Cortex of kidney (tissue), 1 donor: ENCODE measurements at places on chromosomes 16 and 17.

DNA sequence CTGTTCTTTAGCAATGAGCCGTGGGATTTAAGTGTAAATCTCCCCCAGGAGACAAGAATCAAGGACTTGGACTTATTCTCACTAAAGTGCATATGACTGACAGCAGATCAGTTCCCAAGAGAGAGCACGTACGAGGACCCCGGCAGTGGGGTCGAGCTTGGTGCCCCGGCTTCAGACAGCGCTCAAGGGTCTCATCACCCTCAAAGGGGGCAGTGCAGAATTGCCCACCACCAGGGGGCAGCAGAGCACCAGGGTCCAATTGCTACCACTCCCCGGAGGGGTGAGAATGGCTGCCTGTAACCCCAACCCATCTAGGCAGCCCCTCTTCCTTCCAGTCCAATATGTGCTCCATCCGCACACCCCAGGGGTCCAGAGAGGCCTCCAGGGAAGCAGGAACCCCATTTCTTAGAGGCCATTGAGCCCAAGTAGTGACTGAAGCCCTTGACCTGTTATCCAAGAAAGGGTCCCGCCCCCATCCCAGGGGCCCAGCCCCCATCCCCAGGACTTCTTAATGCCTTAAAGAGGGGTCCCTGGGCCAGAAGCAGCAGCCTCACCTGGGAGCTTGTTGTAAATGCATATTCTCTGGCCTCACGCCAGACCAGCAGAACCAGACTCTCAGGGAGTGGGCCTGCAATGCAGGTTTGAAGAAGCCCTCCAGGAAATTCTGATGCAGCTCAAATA lies 86.1 kb downstream of the ZDHHC7 start:
- DNase-seq = no peak

GRCh38 chr16:77541165-77541564 lies 106.3 kb upstream of the ADAMTS18 start:
- no peak for DNase-seq

GRCh38 chr17:27452828-27453227 lies 3.4 kb upstream of the KSR1 start:
- no peak for DNase-seq

GRCh38 chr16:27425961-27426360 lies 24.0 kb downstream of the IL21R start:
- DNase-seq = no peak

DNA sequence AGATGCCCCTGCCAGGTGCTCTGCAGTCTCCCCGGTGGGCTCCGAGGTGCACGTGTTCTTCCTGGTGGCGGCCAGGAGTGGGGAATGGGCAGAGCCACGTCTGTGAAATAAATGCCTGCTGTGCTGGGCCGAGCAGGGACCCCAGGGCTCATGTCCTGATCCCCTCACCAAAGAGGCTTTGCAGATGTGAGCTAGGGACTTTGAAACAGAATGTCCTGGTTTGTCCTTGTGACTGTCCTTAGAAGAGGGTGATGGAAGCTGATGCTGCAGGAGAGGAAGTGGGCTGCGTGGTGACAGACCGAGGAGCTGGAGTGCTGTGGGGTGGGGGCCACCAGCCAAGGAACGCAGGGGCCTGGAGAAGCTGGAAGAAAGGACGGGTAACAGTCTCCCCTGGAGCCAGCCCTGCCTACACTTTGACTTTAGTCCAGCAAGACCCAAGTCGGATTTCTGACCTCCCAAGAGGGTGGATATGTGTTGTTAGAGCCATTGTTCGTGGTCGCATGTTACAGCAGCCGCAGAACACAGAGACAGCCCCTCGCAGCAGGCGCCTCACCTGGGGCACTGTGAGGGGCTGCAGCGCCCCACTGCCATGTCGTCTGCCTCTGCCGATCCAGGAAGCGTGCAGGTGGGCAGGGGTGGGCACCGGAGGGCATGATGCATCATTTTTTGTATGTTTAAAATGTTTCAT lies 217.9 kb upstream of the CIBAR2 start:
- no peak for DNase-seq

DNA sequence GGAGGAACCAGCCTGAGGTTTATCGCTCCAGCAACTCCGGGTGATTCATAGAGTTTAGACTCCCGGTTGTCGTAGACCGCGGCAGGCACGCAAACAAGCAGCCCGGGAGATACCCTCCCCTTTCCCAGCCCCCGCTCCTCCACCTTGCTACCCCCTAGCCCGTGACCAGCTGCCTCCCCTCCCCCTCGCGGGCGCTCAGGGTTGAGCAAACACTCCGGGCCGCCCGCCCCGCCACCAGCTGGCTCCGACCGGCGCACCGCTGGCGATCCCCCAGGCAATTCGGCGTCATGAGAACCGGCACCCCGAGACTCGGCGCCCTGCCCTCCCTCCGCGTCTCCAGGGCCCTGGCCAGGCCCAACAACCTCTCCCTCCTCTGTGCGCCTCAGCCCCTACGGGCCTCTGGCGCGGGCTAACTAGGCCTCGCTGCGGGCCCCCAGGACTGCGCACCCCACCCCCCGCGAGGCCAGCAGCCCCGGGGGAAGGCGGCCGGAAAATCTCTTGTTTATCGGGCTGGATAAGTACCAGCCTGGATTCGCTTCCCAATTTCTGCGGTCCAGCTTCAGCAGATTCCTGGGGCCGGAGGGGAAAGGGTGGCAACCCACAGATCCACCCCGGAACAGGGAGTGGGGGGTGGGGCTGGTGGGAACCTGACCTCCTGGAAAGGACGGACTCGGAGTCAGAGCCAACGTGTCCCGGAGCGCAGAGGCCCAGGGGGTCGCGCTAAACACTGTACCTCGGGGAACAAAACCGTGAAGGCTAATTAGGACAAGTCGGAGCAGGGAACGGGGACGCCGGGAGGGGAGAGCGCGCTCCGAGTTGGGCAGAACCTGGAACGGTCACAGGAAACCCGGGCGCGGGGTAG lies 951 bp upstream of the GPRC5C start:
- no peak for DNase-seq

GRCh38 chr16:85984231-85984880 lies 85.4 kb downstream of the IRF8 start:
- DNase-seq = no peak

DNA sequence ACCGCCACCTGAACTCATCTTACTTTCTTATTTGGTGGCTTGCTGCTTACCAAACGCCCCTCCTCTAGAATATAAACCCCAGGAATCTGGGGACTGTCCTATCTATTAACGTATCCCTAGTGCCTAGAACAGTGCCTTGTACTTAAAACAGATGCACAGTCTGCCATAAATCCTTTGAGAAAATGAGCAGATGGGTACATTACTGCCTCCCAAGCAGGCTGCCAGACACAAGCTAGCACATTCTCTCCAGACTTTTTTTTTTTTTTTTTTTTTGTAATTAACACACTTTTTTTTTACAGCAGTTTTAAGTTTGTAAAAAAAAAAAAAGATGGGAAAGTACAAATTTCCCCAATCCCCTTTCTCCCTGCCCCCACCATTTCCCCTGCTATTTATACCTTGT lies 57.3 kb upstream of the RPL38 start:
- no peak for DNase-seq
